ENCODE measurements at places on chromosomes 7 and 10.

- no peak for DNase-seq
These were observed 166.7 kb upstream of the INHBA start for GRCh38 chr7:41869596-41869995.

DNA sequence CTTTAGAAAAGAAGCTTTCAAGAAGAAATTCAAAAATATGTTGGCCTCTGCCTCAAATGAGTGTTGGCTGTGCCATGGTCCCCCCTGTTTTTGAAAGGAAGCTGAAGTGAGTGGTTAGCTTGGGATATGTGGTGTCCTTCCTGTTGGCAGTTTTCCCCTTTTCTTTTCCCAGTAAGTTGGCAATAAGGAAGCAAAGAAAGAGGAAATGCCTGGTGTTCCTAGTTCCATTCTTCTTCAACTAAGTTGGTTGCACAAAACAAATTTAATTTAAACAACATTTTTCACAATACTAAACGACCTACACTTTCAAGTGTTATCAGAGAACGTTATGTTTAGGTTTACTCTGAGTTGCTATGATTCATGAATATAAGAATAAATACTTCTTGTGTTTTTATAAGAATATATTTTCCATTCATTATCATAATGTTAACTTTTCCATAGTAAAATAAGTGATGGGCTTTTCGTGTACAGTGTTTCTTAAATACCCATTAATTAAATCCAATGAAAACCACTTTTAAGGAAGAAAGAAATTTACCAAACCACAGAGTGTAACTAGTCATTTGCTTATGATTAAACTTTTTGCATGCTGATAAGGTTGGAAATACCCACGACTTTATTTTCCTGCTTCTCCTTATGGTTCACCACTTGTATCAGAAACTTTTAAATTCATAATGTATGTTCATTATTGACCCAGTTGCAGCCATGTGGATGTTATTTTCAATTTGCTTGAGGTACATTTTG lies 7.7 kb downstream of the HDAC9 start:
- DNase-seq = no peak

- DNase-seq = no peak
These were observed 1013.1 kb downstream of the KCNMA1 start for GRCh38 chr10:76624470-76624869.

- DNase-seq = no peak
These were observed 4.1 kb upstream of the BMPER start for GRCh38 chr7:33901199-33901598.

- DNase-seq = no peak
These were observed 2.0 kb upstream of the IL2RA start for GRCh38 chr10:6064119-6064518.

GRCh38 chr7:106100863-106101629 lies 11.1 kb downstream of the SYPL1 start:
- no peak for DNase-seq

GRCh38 chr7:138726288-138726687 lies 25.1 kb upstream of the SVOPL start:
- no peak for DNase-seq

DNA sequence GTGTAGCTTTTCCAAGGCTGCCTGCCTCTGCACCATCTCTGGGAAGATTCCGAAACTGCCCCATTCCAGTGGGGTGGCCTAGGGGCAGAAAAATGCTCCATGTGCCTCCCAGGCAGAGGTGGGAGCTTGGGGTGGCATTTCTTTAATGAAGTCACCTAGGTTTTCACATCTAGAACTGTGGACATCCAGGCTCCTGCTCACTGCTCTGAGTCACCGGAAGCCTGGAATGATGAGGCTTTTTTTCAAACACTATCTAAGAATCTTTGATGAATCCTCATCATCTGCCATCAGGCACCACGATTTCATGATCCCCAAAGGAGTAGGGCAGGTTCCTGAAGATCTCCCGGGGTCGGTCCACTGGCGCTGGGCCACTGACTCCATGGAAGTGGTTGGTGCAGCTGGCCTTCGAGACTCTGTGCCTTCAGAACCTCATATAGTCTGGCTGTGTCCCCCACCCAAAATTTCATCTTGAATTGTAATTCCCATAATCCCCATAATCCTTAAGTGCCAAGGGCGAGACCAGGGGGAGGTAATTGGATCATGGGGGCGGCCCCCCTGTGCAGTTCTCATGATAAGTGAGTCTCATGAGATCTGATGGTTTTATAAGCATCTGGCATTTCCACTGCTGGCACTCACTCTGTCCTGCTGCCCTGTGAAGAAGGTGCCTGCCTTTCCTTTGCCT lies 37.1 kb downstream of the MTURN start:
- DNase-seq = no peak

DNA sequence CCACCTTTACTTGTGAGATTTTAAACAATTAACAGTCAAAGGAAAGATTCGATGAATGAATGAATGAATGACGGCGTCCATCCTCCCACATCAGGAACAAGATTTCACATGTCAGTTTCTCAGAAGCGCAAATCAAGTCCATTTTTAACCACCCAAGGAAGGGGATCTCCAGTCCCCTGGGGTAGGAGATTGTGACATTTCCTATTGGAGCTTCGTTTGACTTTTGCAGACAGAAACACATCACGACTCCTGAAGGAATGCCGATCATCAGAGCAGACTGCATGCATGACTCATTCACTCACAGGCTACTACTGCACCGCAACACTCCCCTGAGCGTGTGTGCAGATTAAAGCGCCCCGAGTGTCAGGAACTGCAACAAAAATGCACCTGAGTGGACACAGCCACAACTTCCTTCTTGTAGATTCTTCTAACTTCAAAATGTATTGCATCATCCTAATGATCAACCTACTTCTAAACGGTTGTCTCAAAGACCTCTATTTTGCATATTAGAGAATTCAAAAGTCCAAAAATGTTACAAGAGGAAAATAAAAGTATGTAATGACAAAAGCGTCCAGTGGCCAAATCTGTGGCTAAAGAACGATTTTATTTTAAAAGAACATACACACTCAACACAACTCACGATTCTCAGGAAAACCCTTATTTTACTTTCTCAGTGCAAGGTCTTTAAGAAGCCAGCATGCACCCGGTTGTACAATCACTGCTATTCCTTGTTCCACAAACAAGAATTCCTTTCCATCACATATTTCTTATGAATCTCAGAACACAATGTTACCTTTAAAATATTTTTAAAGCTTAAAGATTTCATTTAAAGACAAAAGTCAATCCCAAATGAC lies 172.6 kb downstream of the FAM107B start:
- no peak for DNase-seq

DNA sequence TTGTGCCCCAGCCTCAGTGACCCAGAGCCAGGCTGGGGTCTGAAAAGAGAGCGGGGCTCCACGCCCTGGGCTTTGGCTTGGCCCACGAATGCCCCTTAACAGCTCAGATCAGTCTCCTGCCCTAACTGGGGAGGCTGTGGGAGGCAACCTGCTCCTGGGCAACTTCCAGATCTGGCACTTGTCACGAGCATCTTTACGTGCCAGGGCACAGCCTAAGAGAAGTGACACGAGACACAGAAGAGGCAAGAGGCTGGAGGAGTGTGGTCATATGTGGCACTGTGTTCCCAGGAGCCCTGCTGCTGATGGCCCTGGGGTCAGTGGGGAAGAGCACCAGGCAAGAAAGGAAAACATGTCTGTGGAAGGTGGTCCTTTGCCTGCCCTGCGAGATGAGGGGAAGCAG lies 97.8 kb upstream of the BTBD16 start:
- no peak for DNase-seq

DNA sequence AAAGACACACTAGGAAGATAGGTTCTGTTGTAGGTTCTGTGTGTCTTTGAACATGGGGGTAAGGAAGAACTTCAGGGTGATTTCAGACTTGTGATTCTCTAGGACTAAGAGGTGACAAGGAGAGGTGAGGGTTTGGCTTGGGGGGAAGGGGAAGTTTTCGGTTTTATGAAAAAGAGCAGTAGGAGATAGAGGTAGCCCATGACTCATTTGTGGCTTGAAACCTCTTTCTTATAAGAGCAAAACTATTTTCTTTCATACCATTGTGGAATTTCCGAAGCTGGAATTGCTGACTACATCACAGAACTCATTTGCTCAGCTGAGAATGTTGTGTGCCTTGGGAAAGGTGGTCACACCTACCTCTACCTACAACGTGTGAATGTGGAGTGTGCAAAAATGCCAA lies 39.6 kb upstream of the IKZF1 start:
- no peak for DNase-seq

GRCh38 chr7:81234896-81235295 lies 316.0 kb upstream of the SEMA3C start:
- no peak for DNase-seq

DNA sequence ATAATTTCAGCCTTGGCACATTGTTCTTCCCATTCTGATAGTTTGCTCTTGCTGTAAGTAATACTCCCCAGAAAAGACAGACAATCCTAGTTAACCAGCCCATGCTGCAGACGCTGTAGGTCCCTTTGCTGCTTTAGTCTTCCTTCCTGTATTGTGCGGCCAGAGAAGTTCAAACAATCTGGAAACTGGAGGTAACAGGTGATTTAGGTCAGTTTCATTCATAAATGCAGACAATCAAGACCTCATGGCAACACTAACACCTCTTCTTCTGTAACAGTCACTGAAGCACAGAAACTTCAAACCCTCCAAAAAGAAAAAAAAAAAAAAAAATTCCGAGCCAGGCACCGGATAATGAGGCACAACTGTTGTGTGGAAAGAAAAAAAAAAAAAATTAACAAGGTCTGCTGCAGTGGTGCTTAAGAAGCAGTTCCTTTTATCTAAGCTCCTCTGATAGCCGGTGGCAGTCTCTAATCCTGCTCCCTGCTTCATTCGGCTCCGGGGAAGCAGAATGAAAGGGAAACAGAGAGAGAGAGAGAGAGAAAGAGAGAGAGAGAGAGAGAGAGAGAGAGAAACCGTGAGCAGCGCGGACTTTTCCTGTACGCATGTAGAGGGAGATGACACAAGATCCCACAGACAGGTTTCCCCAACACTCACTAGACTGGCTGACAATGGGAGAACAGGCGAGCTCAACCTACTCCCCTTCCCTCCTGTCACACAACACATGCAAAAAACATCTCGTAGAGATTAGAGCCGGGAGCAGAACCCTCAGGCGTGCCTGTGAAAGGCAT lies at the start of gene SEMA3A:
Gene SEMA3A (minus strand): TSS at position 306 of the 788 bp plus-strand sequence. CDS start 203 bp downstream, at position 103.
- no peak for DNase-seq

DNA sequence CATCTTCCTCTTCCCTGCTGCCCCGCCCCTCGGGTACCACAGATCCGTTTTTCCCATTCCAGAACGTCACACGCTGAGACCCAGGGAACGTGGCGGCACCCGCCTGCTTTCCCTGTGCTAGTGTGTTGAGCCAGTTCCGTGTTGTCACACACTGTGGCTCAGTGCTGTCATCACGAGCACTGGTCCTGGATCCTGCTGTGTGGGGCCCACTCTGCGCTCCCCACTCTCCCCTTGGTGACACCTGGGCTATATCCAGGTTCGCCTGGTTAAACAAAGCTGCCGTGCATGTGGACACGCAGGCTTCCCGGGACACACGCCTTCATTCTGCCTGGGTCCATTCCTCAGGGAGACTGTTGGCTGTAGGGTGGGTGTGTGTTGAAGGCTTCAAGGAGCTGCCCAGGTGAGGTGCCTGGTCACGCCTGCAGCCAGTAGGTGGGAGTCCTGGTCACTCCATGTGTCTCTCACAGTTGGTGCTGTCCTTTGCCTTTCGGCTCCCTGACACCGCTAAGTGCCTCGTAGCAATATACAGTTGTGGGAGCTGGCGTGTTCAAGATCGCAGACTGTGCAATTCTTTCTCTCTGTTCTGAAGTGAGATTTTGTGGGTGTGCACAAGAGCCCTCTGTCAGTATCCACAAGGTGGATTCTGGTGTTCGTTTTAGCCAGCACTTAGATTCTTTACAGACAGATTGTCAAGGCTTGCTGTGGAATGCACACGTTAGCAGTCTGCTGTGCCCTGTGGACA lies 88.6 kb downstream of the INPP5A start:
- DNase-seq = no peak

DNA sequence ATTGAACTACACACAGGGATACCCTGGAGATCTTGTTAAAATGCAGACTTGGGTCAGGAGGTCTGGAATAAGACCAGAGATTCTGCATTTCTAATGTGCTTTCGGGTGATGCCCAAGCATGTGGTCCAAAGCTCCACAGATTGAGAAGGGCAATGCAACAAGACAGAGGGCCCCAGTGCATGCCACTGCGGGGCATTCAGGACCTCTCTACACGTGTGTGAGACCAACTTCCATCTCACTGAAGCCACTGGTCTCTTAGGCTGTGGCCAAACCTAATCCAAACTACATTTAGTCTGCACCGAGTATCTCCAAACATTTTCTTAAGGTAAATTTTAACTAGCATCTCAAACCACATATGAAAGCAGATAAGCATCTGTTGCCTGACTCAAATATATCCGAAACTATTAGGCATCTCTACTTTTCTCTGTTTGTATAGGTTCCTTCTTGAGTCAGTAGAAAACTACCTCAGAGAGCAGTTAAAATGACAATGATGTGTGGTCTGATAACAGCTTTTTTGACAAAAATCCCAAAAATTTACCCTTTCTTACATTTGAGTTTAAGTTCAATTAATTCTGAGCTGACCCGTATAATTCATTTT lies 107.5 kb downstream of the ELMO1 start:
- no peak for DNase-seq

GRCh38 chr10:101130141-101130540 lies 959 bp upstream of the TLX1 start:
- no peak for DNase-seq

- DNase-seq = no peak
These were observed at the start of gene AKR1C3 for GRCh38 chr10:5094265-5095205. Gene AKR1C3, plus strand, starts transcription at chr10:5094414. Its CDS starts 31 bp downstream, at chr10:5094445.

DNA sequence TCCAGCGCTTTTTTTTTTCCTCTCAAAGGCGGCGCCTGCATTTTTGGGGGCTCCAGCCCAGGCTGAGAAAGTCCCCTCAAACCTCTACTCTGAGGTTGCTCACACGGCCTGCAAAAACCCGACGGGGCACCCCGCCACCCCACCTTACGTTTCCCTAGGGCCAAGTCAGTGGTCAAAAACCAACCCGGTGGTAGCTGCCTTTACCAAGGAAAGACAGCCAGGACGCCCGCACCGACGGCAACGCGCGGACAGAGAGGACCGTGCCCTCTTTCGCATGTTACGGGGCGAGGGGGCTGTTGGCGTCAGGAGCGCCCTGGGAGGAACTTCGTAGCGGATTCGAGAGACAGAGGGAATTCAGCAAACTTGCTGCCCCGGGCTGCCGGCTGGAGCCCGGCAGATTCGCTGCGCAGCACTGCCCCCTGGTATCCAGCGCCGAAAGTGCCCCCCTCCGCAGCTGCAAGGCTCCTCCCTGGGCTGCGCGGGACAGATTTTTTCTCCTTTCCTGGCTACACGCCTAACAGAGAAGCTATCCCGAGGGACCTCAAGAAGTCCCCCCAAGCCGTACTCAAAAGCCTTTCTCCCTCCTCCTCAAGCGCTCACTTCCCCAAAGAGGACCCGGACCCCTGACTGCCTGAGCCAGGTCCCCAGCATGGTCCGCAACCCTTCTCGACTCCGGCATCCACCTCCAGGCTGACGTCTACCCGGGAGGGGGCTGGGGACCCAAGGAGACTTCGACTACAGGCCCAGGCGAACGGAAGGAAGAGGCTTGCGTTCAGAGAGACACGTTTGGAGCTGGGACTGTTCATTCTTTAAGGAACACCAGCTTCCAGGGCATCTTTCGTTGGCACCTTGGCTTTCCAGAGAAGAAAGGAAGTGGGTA lies 27.7 kb upstream of the VAX1 start:
- no peak for DNase-seq

Data from stimulated activated CD8-positive, alpha-beta memory T cell treated with anti-CD3 and anti-CD28 coated beads, Interleukin-4, amount 100 ng/mL, for 4 hours (primary cell).